ENCODE measurements at places on chromosomes 2 and 18. TPM values are rescaled to one million over a fixed set of nuclear protein-coding genes. Genes with fewer than 3 reads are reported as not detected.

DNA sequence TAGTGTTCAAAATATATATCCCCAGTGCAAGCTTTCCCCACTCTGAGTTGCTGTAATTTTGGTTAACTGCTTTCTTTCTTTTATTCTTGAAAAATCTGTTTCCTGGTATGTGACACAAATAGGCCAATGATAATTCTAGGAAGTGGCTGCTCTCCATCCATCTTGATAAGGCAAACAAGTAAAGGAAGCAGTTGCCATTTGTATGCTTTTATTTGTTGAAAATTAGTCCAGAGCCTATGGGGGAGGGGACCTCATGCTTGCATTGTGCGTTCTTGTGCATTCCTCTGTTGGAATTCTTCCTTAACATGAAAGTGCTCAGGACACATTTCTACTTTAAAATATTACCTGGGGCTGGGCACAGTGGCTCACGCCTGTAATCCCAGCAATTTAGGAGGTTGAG, 111.2 kb upstream of the FSHR start:
- no peaks in the 10 kb centered on the region for H3K36me3 ChIP-seq
- no peak overlapping the region for H3K27ac ChIP-seq
- no peaks in the 10 kb centered on the region for H3K27me3 ChIP-seq
- no peaks in the 10 kb centered on the region for H3K4me1 ChIP-seq
- DNase-seq = no peak

DNA sequence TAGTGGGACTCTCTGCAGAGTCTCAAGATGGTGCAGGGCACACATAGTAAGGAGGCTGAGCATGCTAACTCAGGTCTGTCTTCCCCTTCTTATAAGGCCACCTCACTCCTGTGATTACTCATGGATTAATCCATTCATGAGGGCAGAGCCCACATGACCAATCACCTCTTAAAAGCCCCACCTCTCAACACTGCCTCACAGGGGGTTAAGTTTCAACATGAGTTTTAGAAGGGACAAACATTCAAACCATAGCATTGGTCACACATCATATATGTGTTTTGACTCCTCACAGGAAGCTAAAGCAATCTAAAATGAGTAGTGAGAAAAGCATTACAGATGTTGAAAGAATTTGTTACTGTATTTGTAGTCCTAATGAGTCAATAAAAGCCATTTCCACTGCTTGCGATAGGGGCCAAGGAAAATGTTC, 57.5 kb downstream of the DTNA start:
- H3K36me3 ChIP-seq = no peaks in the 10 kb centered on the region
- no peaks in the 10 kb centered on the region for H3K27me3 ChIP-seq
- no peak overlapping the region for H3K4me3 ChIP-seq
- H3K4me1 ChIP-seq = no peaks in the 10 kb centered on the region
- no peak for DNase-seq
- H3K27ac ChIP-seq = no peak overlapping the region

DNA sequence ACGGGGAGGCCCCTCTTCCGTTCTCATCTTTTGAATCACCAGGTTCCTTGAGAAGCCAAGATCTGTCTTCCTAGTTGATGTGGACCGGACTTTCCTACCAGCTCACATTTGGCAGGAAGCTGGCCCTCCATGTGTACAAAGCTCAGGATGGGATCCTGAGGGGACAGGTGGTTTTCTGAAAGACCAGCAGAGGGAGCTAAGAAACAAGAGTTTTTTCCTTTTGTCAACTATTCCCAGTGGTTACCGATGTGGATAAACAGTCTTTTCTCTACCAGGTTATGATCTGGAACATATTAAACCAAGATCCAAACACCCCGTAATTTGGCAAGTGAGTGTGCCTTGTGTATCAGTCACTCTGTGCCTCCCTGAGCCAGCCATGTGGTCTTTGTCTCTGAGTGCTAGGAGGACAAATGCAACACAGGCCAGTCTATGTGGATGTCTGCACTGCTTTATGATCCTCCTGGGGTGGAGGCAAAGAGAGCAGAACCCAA, 25.1 kb upstream of the ARHGAP25 start:
- no peaks in the 10 kb centered on the region for H3K27me3 ChIP-seq
- no peak overlapping the region for H3K27ac ChIP-seq
- no peak overlapping the region for H3K4me3 ChIP-seq
- DNase-seq = no peak
- peaks cover 6% of the 10 kb centered on the region for H3K4me1 ChIP-seq

GRCh38 chr2:128798502-128799283, 480.0 kb upstream of the HS6ST1 start:
- no peak overlapping the region for H3K4me3 ChIP-seq
- no peaks in the 10 kb centered on the region for H3K36me3 ChIP-seq
- no peaks in the 10 kb centered on the region for H3K4me1 ChIP-seq
- H3K27ac ChIP-seq = no peak overlapping the region
- H3K27me3 ChIP-seq = no peaks in the 10 kb centered on the region

DNA sequence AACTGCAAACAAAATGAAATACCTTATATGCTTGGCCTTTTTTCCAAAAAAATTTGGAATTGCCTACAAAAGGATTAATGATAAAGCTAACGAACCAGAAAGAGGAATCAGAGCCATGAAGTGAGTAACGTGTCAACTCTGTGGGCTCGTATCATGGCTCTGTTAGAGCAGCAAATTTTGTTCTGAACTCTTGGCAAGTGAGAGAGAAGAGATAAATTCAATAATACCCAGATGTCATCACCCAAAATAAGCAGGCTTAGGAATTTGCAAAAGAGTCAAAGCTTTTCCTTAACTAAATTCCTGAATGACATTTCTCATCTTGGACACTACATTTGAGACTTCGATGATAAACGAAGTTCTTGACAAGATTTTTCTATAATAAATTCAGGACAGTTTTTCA, 4.4 kb downstream of the TXNDC2 start:
- no peaks in the 10 kb centered on the region for H3K27me3 ChIP-seq
- no peak overlapping the region for H3K27ac ChIP-seq
- no peaks in the 10 kb centered on the region for H3K36me3 ChIP-seq
- H3K4me1 ChIP-seq = no peaks in the 10 kb centered on the region
- DNase-seq = no peak
- H3K4me3 ChIP-seq = no peak overlapping the region

DNA sequence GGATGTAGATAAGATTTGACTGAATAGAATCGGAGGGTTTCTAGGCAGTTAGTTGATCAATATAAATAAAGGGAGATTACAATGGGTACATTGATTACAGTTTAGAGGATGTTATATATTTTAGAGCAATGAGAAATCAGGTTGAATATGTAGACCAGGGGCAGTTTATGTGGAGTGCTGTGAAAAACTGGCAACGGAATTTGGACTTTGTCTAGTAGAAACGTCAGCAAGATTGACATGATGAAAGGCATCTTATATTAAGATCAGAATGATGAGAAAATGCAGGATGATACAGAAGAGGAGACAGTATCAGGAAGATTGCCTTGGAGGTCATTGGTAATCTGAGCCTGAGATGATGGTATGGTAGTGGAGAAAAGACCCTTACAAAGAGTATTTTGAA, 39.9 kb downstream of the RAB10 start:
- H3K27me3 ChIP-seq = no peaks in the 10 kb centered on the region
- H3K36me3 ChIP-seq = no peaks in the 10 kb centered on the region
- H3K27ac ChIP-seq = no peak overlapping the region
- no peak for DNase-seq
- peaks cover 8% of the 10 kb centered on the region for H3K4me1 ChIP-seq

- no peak overlapping the region for H3K4me3 ChIP-seq
- no peaks in the 10 kb centered on the region for H3K4me1 ChIP-seq
- H3K27ac ChIP-seq = no peak overlapping the region
- no peaks in the 10 kb centered on the region for H3K27me3 ChIP-seq
- no peaks in the 10 kb centered on the region for H3K36me3 ChIP-seq
Observed at GRCh38 chr2:41764919-41765318, 282.9 kb upstream of the PKDCC start.

DNA sequence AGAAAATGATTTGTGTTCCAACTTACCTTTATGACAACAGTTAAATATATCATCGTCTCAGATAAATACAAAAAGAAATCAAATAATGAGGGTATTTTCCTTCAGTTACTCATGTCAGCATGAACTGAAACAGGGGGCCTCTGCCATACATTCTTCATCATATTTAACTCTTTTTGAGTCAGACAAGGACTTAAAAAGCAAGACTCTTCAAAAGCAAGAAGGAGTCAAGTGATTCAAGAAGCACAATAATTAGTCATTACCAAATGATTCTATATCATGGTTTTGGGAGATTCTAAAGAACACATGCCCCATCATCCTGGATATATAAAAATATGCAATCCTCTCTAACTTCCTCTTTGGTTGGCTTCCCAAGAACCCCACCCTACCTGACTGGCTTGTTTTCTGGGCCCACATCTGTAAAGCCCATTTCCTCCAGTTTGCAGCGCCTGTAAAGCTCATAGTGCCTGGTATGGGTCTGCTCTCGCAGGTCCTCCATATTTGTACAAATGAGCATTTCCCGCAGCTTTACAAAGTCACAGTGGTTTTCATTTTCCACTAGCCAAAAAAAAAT, 49.7 kb downstream of the SEPTIN10 start:
- no peak overlapping the region for H3K4me3 ChIP-seq
- no peak for DNase-seq
- no peaks in the 10 kb centered on the region for H3K36me3 ChIP-seq
- no peaks in the 10 kb centered on the region for H3K27me3 ChIP-seq
- no peaks in the 10 kb centered on the region for H3K4me1 ChIP-seq

GRCh38 chr18:12155996-12156395, 62.4 kb downstream of the ANKRD62 start:
- no peaks in the 10 kb centered on the region for H3K4me1 ChIP-seq
- DNase-seq = no peak
- H3K36me3 ChIP-seq = no peaks in the 10 kb centered on the region
- H3K27ac ChIP-seq = no peak overlapping the region

- no peaks in the 10 kb centered on the region for H3K27me3 ChIP-seq
- H3K27ac ChIP-seq = no peak overlapping the region
- H3K4me1 ChIP-seq = no peaks in the 10 kb centered on the region
- H3K36me3 ChIP-seq = peaks cover 2% of the 10 kb centered on the region
Observed at GRCh38 chr2:130190237-130190636, 8.0 kb downstream of the TUBA3E start.

DNA sequence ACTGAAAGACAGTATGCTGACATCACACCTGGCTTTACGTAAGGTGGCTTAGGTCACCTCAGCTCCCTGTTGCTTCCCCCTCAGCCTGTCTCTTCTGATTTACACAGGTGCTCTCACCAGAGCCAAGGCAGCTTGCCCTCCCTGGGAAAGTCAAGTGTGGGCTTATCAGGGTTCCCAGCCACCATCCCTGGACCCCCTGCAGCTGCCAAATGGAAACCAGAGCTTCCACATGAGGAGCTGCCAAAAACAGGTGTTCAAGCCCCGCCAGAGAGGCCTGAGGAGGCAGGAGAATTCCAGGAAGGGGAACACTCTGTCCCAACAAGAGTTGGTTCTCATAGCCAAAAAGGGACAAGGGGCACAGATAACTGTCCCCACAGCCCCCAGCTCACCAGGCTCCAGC, 266.7 kb downstream of the ATAD2B start:
- no peak for DNase-seq
- no peaks in the 10 kb centered on the region for H3K36me3 ChIP-seq
- H3K4me1 ChIP-seq = no peaks in the 10 kb centered on the region
- H3K27me3 ChIP-seq = peaks cover 3% of the 10 kb centered on the region
- no peak overlapping the region for H3K4me3 ChIP-seq

DNA sequence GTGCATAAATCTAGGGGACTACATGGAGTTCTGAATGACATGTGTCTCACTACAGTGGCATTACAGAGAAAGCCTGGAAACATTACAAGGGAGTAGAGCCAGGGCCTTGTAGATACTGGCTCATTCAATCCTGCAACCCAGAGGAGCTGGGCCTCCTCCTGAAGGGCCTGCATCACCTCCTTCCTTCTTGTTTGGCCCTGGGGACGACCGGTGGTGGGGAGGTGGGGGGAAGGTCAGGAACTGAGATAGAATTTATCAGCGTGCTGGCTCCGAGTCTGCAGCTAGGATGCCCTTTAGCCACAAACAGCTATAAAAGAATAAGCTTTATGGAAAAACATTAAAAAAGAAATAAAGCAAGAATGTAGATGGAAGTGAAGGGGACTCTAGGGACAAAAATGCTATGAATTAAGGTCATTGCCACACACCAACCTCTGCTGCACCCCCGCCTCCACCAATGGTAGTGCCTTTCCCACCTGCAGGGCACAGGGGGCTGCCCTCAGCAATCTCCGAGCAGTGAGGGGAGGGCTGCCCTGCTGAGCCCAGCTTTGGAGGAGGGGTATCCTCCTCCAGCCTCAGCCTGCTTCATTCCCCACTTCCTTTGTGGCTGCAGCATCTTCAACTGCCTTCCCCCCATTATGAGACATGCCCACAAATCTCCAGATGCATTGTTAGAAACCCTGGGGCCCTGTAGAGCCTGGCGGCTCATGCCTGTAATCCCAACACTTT, 149.0 kb downstream of the MSH2 start:
- H3K27me3 ChIP-seq = no peaks in the 10 kb centered on the region
- no peak overlapping the region for H3K4me3 ChIP-seq
- no peak for DNase-seq

DNA sequence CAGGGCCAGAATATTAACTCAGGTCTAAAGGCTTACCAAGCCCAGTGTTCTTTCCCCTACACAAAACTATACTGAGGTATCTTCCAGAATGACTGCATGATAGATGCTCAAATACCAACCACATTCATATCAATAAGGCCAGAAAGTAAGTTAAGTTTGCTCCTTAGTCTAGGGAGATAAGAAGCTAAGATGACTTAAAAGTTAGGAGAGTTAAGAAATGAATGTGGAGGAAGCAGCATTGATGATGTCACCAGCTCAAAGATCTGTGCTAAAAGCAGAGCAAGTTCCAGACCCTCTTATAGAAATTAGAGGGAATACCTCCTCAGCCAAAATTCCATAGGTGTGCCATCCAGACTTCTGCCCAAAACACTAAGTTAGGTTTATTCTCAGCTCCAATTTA, 6.1 kb downstream of the PPP4R1 start:
- no peaks in the 10 kb centered on the region for H3K27me3 ChIP-seq
- no peak for DNase-seq
- peaks cover 16% of the 10 kb centered on the region for H3K4me1 ChIP-seq

- peaks cover 80% of the 10 kb centered on the region for H3K36me3 ChIP-seq
- H3K4me3 ChIP-seq = no peak overlapping the region
- no peak for DNase-seq
- H3K4me1 ChIP-seq = no peaks in the 10 kb centered on the region
- no peaks in the 10 kb centered on the region for H3K27me3 ChIP-seq
Observed at GRCh38 chr2:215338883-215339679, 27.2 kb downstream of the ATIC start.

DNA sequence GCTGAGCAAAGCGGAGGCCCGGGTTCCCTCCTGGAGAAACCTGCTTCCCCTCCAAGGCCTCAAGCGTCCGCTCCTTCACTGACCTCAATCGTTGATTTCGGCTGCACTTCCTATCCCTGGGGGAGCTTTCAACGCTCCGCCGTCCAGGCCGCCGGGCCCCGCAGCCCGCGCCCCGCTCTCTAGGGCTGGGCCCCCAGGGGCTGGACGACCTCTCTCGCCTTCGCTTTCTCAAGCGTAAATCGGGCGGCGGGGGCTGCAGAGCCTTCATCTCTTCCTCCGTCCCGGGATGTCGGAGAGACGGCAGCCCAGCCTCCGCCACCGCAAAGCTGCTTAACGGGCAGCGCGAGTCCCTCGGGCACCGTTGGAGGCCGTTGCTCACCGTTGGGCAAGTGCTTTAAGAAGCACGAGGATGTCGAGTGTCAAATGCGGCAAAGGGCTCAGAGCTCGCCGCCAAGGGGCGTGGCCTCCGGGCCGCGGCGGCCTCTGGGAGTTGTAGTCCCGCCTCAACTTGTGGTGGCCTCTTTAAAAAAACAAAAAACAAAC, 8.5 kb downstream of the HES6 start:
- no peaks in the 10 kb centered on the region for H3K36me3 ChIP-seq
- H3K27ac ChIP-seq = no peak overlapping the region
- peak overlapping the region; percentile 59 for H3K4me3 ChIP-seq
- peak; percentile 90 for DNase-seq
- H3K4me1 ChIP-seq = peaks cover 25% of the 10 kb centered on the region
- peaks cover 8% of the 10 kb centered on the region for H3K27me3 ChIP-seq

The CRYBA2 gene
- total RNA-seq = not detected

The HAAO gene
- not detected for total RNA-seq

The STAMBP gene
- 13.8 TPM for total RNA-seq

Data from CD4-positive, alpha-beta T cell (primary cell).